ENCODE measurements at places on chromosomes 16 and 17.

DNA sequence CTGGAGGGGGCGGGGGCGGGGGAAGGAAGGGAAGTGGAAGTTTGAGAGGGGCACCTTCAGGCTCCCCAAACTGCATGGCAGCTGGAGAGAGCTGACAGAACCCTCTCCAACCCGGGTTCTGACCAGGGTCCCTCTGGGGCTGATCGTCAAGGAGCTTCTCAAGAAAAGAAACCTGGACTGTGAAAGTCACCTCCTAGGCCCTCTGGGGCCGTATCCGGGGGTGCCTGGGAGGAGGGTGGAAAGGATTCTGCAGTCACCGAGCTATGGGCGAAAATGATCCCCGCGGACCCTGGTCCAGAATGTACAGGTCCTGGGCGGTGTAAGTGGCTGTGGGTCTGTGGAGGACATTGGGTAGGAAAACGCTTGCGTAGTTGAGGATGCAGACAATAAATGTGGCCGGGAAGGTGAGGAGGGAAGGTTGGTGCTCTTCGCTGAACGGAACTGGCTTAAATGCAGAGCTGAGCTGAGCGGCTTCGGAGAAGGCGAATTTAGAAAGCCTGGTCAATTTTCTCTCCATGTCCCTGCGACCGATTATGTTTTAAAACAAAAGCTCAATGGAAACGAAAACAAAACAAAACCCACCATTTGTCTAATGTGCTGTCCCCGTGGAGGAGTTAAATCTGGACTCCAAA is 3.6 kb upstream of the LHX1 start:
- no peak for DNase-seq

- DNase-seq = no peak
Measured at GRCh38 chr17:17713839-17714238, 32.6 kb downstream of the RAI1 start.

DNA sequence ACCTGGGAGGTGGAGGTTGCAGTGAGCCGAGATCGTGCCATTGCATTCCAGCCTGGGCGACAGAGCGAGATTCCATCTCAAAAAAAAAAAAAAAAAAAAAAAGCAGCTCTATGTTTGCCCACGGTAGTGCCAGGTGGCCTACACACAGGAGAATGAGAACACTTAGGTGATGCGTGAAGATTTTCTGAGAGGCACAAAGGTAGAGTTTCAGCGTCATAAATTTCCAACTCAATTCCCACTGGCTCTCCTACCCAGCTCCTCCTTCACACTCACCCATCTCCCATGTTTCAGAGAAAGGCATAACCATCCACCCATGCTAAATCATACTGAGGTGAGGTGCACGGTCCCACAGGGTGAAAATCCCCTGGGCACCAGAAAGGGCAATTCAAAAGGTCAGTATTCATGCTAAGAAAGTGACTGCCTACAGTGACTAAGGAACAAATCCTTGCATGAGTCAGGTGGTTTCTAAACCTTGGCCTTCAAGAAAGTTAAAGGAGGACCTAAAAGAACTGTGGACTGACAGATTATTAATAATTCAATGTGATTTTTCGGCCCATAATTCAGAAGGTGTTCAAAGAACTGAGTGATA is 4.8 kb downstream of the DCAKD start:
- DNase-seq = no peak

GRCh38 chr17:69997332-69997731 is 77.7 kb upstream of the KCNJ16 start:
- no peak for DNase-seq

DNA sequence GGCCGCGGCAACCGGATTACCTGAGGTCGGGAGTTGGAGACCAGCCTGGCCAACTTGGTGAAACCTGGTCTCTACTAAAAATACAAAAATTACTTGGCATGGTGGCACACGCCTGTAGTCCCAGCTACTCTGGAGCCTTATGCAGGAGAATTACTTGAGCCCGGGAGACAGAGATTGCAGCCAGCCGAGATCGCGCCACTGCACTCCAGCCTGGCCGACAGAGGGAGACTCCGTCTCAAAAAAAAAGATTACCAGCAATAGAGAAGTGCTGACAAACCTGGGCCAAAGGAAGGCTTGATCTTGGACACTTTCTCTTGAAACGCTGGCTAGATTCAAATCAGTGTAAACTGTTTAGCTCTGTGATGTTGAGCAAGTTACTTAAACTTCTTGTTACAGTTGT is 4.3 kb downstream of the MT1H start:
- no peak for DNase-seq

DNA sequence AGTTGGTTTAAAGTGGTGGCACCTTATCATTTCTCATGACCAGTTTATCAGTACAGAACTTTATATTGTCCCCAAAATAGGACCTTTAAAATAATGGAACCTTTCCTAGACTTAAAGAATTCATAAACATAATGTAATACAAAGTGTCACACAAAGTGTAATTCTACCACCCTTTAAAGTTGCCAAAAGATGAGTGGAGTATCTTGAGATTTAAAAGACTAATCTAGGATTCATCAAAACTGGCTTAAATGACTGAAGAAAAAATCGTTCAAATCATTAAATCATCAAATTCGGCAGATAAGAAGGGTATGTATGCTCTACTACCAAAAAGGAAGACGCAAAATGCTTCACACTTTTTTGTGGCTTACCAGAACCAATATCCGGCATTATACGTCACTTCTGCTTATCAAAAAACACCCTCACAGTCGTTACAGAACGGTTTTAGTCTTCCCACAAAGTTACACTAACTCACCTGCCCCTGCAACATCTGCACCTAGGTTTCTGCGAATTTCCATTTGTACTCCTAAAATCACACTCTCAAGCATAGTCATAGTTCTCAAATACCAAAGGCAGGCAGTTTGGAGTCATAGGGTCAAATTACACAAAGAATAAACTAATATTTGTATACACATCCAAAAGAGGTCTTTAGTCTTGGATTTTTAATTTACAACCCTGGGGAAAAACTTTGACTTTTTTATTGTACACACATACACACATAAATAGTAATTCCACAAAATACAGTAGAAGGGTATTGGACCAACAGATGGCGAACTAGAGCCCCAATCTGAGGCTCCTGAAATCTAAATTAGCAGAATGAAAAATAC is 1.4 kb upstream of the KANSL1 start:
- DNase-seq = peak; percentile 28

GRCh38 chr16:77327717-77328116 is 107.1 kb downstream of the ADAMTS18 start:
- DNase-seq = no peak

DNA sequence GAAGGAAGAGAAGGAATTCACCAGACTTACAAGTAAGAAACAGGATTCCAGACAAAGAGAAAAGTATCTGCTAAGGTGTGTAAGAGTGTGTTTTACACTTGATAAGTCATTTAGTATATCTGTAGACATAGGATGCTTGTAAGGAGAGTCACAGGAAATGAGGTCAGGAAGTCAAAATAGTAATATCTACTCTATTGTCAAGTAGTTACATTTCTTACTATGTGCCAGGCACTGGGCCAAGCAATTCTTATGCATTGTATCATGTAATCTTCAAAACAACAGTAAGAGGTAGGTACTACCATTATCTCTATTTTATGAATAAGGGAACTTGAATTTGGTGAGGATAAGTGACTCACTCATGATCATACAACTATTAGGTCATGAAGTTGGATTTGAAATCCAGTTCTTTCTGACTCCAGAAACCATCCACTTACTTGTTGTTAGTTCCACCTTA is 129.1 kb downstream of the SNX11 start:
- no peak for DNase-seq

DNA sequence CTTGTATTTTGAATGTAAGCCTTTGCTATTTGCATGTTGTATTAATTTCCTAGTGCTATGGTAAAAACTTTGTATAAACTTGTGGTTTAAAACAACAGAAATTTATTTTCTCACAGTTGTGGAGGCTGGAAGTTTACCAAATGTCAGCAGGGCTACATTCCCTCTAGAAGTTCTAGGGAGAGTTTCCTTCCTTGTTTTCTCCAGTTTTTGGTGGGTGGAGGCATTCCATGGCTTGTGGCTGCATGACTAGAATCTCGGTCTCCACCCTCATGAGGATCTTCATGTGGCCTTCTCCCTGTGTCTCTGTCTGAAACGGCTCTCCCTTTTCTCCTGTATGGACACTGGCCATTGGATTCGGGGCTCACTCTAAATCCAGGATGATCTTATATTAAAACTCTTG is 482.2 kb upstream of the GOT2 start:
- no peak for DNase-seq

DNA sequence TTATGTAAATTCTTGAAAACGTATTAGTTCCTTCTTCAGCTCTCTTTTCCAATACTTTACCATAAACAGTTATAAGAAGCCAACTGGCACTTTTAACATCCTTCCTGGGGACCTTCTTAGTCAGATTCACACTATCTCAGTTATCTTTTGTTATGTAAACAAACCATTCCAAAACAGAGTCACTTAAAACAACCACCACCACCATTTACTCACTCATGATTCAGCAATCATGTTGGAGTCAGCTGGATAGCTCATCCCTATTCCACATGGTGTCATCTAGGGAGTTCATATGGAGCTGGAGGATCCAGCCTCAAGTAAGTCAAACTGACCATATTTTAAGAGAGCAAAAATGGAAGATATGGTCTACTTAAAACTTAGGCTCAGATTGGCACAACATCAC is 240.3 kb upstream of the IRX3 start:
- no peak for DNase-seq

GRCh38 chr16:57226701-57227621 is 18.1 kb upstream of the ARL2BP start:
- DNase-seq = no peak

GRCh38 chr16:66085651-66086050 is 280.8 kb upstream of the CDH5 start:
- DNase-seq = no peak

DNA sequence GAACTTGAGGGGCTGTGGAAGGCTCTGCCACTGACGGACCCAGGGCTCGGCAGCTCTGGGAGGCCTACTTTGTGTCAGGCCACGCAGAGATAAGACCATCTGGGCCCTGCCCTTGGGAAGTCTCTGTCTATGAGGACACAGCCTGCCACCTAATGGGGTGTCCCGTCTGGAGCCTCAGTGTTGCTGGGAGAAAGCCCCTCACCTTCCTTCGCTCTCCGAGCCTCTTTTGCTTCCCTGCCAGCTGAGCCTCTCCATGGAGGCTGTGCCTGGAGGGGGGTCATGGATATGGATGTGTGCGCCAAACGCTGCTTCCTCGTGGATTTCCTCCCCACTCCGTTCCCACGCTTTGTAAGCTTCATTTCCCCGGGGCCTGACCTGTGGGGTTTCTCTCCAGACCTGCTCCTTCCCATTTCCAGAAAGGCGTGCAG is 228.8 kb downstream of the SEC14L1 start:
- no peak for DNase-seq

DNA sequence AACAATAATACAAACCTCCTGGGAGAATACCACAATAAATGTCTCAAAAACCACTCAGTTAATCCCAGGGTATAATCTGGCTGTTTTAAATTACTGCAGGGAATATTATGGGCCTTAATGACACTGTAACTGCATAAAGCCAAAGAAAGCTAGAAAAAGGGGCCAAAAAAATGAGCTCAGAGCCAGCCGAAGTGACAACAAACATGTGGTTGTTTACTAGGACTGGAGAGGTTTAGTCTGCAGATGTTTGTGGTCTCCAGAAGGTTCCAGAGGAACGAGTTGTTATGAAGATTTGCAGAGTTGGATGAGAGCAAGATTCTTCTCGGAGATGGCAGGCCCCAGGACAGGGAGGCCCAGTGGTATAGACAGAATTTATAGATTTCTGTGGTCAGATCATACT is 97.1 kb upstream of the AKTIP start:
- no peak for DNase-seq

GRCh38 chr17:41263212-41263611 is 2.0 kb upstream of the KRTAP9-6 start:
- no peak for DNase-seq

DNA sequence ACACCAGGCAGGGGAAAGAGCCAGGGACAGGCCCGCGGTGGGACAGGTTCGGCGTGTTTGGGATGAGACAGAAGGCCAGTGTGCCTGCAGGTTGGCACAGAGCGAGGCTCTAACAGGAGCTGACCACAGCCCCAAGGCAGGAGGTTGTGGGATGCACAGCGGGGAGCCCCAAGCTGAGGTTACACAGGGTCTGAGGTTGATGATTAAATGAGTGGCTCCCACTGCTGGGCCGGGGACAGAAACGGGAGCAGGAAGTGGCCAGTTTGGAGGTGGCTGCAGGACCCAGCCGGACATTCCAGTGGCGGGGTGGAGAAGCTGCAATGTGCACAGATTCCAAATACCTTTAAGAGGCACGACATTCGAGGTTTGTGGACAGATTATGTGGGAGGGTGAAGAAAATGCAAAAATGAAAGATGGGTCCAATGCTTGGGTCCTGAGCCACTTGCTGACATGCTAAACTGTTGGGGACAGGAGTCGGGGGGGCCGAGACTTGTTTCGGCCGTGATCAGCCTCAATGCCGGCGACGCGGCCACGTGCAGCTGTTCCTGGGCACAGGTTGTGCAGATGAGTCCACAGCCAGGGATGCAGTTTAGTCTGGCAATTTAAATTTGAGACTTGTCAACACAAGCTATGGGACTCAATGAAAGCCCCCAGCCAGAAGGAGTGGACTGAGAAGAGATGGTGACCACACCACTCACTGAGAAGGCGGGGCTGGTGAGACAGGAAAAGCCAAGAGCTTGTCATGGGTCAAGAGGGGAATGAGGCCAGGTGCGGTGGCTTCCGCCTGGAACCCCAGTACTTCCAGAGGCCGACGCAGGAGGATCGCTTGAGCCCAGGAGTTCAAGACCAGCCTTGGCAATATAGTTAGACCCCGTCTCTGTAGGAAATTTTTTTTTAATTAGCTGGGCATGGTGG is 8.7 kb downstream of the ENPP7 start:
- DNase-seq = no peak

- DNase-seq = no peak
Measured at GRCh38 chr17:77178050-77178449, 37.3 kb downstream of the SEC14L1 start.

DNA sequence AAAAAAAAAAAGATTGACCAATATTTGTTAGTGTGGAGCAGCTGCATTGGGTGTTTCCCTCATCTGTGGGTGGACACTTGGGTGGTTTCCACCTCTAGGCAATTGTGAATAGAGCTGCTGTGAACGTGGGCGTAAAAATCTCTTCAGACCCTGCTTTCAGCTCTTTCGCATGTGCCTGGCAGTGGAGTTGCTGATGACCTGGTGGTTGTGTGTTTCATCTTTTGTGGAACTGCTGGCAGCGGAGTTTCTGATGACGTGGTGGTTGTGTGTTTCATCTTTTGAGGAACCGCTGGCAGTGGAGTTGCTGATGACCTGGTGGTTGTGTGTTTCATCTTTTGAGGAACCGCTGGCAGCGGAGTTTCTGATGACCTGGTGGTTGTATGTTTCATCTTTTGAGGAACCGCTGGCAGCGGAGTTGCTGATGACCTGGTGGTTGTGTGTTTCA is 21.4 kb downstream of the ZC3H18 start:
- DNase-seq = no peak

Measured in activated CD4-positive, alpha-beta T cell treated with anti-CD3 and anti-CD28 coated beads, Interleukin-2, amount 50 U/mL, for 1 hour (primary cell).